ENCODE measurements at places on chromosomes 11 and 22. TPM values are rescaled to one million over a fixed set of nuclear protein-coding genes. Genes with fewer than 3 reads are reported as not detected.
A peak's percentile ranks its signal among the peaks of the same experiment; 100 is the strongest.

LMNTD2 gene
- total RNA-seq: 3.2 TPM

DNA sequence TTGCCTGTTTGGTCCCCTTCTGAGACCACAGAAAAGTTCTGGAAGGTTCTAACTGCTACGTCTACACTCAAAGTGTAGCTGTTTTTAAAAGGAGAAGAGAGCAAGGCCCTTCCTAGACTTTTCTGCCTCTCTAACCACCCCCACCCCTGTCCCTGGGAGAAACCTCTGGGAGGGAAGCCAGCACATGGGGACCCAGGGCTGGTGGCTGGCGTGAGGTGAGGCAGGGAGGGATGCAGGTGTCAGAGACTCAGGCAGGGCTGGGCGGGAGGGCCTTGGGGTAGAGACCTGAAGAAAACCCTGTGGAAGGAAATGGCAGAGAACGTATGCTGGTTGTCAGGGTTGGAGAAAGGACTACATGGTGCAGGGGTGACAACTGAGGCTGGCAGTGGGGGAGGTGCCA lies 26.7 kb downstream of the ARRB1 start:
- DNase-seq: no peak

GRCh38 chr11:59666969-59667368 lies 1.9 kb downstream of the PATL1 start:
- DNase-seq: no peak

GGTLC2 gene
- not detected for total RNA-seq

SLC25A45 gene
- 19.8 TPM for total RNA-seq

GRCh38 chr22:30439836-30440235 lies 14.3 kb downstream of the MTFP1 start:
- DNase-seq: no peak

OR10D3 gene
- not detected for total RNA-seq

DNA sequence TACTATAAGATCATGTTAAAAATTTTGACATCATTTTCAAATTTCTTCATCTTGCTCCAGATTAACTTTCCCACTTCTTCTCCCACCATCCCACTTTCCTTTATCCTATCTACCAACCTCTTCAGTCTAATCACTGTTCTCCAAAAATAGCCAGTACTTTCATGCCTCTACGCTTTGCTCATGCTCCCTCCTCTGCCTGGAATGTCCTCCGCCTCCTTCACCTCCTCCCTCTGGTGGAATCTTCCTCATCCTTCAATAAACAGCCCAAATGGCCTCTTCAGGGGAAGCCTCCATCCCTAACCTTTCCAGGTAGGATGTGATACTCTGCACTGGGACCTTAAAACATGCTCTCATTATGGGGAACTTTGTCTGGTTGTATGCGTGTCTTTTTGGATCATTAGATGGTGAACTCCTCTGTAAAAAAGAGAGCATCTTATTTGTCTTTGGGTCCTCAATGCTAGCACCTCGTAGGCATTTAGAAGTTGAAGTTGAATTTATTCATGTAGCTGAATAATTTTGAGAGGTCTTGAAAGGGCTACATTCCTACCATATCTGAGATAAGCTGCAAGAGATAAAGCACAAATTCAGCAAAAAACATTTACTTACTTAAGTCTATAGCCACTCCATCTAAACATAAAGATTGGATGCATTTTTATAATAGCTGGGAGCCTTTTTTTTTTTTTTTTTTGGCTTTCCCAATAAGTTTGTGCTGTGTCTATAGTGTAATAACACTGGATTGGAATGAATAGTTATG lies 8.0 kb upstream of the CSRP3 start:
- no peak for DNase-seq

UBQLN3 gene
- total RNA-seq: not detected

MCHR1 gene
- total RNA-seq: not detected

GRCh38 chr11:68804786-68805185 lies 36.9 kb downstream of the CPT1A start:
- no peak for DNase-seq

DNA sequence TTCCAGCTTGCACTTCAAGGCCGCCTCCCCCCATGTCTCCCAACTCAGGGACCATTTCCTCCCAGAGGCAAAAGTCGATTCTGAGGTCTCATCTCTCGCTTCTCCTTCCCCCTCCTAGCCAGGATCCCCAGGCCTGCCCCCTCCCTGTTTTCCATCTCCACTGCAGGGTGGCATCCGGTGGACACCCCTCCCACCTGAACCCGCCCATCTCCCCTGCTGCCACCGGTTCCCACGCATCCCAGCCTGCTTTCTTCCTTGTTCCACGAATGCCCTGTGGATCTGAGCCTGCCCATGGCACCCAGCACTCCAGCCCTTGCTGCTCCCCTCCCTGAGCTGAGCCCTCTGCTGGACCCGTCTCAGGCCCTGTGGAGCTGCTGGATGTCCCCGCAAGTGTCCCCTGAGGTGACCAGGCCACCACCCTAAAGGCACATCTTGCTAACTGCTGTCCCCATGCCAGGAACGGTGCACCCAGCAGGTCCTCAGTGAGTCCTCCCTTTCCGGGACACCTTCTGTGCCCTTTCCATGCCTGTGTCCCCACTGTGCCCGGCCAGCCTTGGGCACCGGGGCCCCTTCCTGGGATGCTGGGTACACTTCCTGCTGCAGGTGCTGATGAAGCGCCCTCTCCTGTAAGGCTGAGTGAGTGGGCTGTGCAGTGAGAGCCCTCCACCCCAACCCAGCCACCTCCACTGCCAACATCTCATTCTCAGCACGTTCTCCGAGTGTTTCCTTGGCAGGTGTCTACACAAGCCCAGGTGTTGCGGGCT lies 936 bp downstream of the IL17REL start:
- no peak for DNase-seq

DNA sequence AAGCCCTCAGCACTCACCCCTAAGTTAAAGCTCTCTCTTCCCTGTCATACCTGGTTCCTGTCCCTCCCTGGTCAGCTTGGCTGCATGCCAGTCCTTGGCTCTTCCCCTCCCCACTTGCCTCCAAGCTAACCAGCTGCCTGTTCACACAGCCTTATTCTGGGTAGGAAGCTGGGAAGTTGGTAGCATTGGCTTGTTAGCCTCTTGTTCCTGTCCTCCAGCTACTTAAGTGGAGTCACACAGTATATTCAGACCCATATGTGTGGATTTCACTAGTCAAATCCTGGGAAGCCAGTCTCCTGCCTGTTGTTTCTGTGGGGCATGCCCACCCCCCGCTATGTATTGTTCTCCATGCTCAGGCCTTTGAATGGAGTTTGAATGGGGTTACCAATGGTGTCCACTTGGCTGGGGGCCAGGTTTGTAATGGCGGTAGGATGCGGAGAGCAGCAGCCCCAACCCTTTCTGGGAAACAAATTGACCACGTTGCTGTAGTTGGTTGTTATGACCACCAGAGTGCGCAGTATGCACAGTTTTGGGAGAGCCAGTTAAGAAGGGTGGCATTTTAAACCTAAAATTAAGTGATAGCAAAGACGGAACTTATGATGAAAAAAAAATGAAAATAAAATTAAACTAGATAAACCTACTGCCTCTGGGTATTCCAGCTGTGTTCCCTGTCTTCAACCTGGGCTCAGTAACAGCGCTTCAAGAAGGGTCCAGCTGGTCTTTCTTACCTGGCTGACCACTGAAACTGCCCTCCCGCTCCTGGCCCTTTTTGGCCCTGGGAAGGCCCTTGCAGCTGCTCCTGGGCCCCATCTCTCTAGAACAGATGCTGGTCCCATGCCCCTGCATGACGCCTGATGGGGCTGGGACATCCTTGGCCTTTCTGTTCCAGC lies 10.7 kb upstream of the RPS3 start:
- peak; percentile 80 for DNase-seq

- DNase-seq: no peak
Measured at GRCh38 chr11:86259730-86260129, 15.2 kb downstream of the EED start.

ZNF215 gene
- total RNA-seq: 0.68 TPM

DNA sequence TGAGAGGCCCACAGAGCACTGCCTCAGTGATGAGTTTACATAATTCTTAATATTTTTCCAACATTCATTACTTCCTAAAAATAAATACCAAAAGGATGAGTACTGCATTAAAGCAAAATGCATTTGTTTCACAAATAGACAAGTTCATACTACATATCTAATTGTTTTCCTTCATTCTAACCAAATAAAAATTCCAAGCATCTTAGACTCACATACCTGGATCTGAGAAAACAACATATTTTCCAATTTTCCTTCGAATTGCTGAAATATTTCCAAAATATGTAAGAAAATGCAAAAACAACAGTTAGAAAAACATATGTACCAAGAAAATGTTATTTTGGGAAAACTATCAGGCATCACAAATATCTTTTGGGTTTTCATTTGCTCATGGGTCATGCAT lies 127.9 kb upstream of the CEP126 start:
- DNase-seq: no peak

DNA sequence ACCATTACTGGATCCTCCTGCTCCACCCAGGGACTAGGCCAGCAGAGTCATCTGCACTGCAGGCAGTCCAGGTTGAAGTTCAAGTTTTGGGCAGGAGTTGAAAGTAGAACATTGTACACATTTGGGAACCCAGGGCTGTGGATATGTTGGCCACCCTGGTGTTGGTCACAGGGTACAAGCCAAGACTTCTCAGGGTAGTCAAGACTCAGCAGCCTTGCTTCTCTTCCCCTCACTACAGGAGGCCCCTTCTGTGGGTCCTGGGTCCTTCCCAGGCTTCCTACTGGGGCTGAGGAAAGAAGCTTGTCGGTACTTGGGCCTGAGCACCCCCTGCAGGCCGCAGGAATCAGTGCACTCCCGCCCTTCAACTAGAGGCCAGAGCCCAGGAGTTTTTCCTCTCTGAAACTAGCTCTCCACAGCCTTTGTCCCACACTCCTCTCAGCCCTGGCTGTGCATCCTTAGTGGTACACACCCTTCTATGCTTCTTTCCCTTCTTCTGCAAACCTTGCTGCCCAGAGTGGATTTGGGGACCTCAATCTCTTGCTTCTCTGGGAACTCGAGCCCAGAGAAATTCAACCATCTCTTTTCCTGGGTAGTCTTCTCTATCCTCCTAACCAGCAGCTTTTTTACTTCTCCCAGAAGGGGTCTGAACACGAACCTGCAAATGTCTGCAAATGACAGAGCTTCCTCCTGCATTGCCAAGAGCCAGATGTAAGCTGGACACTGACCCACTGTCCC lies 2.6 kb upstream of the HPX start:
- peak; percentile 62 for DNase-seq

GRCh38 chr11:9802291-9802861 lies 138.5 kb downstream of the SWAP70 start:
- DNase-seq: no peak

SCARF2 gene
- 1.1 TPM for total RNA-seq

NXPE2 gene
- not detected for total RNA-seq
